ENCODE measurements at places on chromosomes 2 and 18.

DNA sequence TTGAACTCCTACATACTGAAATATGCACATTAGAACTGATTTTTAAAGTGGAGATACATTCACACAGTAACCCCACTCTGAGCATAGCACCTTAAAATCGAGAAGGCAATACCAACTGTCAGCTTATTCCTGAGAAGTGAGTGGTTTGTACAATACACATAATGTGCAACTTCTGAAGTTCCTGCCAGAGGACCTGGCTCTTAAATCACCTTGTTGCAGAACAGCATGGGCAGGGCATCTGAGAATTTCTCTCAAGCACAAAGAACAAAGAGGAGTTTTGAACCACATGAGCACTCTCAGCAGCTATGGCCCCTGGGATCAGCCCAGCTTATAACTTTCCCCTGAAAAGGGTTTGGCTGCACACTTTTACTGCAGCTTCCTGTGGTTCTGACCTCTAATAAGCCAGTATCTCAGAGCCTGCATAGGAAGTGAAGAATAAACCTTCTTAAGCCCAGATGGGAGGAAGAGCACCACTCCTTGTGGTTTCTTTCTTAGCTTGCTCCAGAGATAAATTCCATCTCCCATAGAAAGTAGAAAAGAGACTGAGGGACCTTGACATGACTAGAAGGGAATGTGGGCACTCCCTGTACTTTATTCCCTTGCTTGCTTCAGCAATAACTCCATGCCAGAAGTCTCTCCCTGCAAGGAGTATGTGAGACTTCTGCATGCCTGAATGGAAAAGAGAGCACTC lies 862.3 kb downstream of the SUCLG1 start:
- DNase-seq = no peak

GRCh38 chr2:90069290-90069894 lies 1377.9 kb downstream of the RPIA start:
- DNase-seq = peak; percentile 54

DNA sequence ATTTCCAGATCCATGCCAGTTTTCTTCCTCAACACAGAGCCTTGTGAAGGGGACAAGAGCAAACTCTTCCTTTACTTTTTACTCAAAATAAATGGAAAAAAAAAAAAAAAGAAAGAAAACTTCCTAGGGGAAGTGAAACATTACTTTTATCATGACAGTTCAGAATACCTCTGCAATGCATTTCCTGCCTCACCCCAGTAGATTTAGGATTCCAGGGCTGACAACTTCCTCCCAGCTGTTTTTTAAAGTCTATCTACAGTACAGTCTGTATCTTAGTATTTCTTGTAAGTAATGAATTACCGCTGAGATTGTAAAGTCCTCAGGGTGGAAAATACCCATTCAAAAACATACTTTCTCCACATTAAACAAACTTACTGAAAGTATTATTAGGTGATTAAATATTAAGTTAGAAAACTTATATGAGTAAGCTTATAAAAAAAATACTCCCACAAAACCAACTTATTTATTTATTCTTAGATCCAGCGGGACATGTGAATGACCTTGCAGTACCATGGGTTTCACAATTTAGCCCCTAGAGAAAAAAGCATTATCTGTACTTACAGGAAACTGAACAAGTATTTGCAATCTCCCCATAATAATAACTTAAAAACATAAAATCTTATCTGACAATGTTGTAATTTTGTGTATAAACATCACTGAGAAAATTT lies 117.7 kb downstream of the RBMS1 start:
- DNase-seq = no peak

GRCh38 chr18:42045346-42045745 lies 90.3 kb downstream of the PIK3C3 start:
- no peak for DNase-seq

DNA sequence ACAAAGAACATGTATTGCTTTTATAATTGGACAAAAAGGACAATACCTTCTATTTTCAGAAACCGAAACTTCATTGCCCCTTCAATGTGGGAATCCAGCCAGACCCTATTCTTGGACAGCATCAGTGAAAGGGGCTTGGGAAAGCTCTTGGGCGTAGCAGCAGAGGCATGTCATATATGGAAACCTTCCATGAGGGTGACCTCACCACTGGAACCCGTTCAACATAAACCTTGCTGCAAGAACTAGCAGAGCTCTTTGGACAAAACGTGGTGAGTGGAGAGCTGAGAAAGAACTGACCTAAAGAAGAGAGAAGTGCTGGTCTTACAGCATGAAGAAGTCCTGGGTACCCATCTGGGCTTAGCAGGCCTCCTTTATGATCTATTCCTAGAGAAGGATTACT lies 22.7 kb upstream of the ACTG2 start:
- DNase-seq = no peak

DNA sequence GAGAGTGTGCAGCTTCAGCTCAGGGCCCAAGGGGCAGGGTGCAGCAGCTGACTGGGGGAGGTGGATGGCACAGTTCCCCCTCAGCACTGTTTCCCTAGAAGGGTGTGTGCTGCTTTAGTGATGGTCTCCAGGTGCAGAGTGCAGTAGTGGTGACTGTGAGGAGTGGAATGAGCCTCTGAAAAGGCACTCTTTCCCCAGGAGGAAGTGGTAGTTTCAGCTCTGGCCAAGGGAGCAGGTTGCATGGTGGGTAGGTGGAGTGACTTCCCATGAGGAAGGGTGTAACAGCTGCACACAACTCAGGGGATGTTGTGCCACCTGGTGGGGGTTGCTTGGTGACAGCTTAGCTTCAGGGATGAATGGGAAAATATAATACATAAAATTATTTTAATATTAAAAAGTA lies 251.5 kb upstream of the NXPH2 start:
- DNase-seq = peak; percentile 31

All from HEK293T (cell line).